ENCODE measurements at places on chromosomes 1 and 21.

DNA sequence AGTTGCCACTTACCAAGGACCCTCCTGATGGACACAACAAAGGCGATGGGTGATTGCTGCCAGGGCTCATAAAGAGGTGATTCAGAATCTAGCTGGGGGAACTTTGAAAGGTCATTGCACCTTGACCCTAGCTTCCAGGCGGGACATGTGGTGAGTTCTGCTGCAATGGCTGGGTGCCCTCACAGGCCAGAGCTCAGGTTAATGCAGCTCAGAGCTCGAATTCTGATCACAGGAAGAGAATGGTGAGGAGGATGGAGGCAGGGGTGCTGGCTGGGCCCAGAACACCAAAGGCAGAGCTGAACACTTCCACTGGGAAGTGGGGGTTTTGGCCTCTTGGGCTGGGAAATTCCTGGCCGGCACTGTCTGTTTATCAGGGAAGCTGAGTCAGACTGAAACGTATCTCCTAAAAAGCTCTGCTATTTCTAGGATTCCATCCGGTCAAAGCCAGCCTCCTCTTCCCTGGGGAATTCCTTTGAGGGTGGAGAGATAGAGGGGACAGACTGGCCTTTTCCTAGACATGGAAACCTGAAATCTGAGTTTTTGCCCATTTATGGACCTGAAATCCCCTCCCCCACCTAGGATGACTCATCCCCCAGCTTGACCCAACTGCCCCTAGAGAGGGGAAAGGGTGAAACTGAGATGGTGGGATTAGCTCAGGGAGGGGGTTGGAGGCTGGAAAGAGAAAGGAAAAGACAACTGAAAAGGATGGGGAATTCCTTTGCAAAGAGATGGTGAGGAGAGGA lies 27.2 kb downstream of the NUAK2 start:
- DNase-seq, result no peak

DNA sequence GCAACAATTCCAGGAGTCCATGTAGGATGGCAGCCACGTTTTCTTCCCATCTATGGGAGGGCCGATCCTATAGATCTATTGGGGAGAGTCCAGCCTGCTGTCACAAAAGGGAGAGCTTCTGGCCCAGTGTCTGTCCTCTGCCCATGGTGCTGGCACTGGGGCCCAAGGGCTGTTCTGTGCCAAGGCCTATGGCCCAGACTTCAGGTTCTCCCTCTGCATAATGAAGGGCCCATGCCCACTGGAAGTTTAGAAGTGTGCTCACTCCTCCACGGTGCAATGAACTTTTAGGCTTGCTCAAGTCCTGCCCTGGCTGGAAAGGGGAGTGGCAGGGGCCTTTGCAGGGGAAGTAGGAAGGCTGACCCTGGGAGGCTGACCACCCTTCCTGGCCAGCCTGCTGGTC lies 44.1 kb upstream of the ATP2B4 start:
- DNase-seq, result no peak

- DNase-seq, result no peak
These were observed 292.4 kb downstream of the PLPP3 start for GRCh38 chr1:56286956-56287355.

GRCh38 chr1:200518524-200518923 lies 102.0 kb downstream of the KIF14 start:
- DNase-seq, result no peak

DNA sequence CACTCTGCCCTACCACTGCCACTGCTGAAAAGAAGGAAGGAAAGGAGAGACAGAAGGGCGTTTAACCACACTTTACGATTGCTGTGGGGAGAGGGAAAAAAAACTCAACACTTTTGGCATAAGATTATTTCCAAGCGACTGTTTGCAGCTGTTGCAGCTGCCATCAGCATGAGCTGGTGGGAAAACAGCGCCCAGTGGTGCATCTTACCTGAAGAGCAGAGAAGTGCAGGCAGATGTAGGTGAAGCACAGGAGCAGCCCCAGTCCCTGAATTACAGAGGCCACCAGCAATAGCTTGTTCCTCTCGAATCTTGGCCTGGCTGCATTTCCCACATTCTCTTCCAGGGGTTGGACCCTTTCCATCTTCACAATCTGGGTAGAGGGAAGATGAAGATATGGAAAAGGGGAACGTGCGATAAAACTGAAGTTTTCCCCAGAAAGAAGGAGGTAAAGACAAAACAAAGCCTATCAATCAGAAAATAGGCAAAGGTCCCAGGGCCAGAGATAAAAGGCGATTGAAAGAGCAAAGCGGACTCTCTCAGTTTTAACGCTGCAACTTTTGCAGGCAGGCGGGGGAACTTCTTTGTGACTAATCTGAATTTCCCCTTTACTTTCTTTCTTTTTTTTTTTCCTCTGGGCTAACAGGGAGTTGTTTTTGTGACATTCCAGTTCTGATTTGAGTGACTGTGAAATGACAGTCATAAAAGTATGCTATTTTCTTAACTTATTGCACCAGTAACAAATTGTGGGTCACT lies at the start of gene TNFSF4:
TSS of gene TNFSF4 (minus strand) at position 516 of the 753 bp plus-strand sequence. CDS start at position 361, 155 bp downstream.
- DNase-seq, result no peak

- DNase-seq, result no peak
These were observed 65.2 kb upstream of the RALGPS2 start for GRCh38 chr1:178659789-178660208.

- no peak for DNase-seq
These were observed 310.4 kb downstream of the KCTD3 start for GRCh38 chr1:215877452-215877951.

GRCh38 chr1:164785841-164786534 lies 227.0 kb downstream of the PBX1 start:
- DNase-seq, result no peak

DNA sequence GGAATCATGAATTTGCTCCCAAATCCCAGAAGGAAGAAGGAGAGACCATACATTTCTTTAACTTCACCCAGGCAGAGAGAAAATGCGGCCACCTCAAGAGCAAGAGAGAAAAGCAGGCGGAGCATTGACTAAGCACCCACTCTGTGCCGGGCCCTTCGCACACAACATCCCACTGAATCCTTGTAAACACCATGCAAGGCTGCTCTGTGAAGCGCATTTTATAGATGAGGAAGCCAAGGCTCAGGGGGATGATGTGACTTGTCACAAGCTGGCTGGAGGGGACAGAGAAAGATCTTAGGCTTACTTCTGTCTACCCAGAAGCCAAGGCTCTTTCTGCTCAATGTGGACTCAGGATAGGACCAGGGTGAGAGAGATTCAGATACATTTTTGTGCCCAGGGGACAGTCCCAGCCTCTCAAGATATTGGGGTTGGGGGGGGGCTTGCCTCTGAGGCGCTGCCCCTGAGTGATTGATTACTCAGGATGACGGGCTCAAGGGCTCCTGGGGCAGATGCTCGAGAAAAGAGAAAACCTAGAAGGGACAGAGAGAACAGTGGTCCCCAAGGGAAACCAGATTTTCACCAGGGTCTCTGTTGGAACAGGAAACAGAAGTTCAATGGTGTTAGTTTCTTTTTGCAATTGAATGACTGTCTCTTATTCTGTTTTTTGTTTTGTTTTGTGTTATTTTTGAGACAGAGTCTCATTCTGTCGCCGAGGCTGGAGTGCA lies 19.5 kb downstream of the PADI2 start:
- DNase-seq, result no peak

DNA sequence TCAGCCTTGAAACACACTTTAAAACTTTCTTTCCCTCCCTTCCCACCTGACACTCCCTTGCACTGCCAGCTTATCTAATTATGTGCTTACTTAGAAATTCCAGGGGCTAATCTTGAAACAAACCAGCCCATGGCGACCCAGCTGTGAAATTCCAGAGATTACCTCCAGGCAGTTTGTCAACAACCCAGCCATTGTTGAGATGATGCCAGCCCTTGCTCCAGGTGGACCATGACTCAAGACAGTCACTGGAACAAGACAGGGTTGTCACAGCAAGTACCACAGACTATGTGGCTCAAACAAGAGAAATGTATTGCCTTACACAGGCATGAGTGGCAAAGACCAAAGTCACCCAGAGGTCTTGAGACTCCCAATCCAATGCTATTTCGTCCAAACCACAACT lies 7.9 kb downstream of the FYB2 start:
- DNase-seq, result no peak

GRCh38 chr1:180946056-180946455 lies 33.4 kb downstream of the KIAA1614 start:
- DNase-seq, result no peak

- DNase-seq, result no peak
These were observed 3.7 kb upstream of the JAM2 start for GRCh38 chr21:25635310-25635709.

DNA sequence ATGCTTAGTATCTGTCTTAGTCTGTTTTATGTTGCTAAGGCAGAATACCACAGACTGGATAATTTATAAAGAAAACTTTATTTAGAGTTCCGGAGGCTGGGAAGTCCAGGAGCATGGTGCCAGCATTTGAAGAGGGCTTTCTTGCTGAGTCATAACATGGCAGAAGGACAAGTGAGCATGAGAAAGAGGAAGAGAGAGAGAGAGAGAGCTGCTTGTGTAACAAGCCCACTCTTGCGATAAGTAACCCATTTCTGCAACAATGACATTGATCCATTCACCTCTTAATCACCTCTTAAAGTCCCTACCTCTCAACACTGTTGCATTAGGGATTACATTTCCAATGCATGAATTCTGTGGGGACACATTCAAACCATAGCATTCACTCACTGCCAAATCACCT lies 11.7 kb upstream of the MYOCOS start:
- no peak for DNase-seq

DNA sequence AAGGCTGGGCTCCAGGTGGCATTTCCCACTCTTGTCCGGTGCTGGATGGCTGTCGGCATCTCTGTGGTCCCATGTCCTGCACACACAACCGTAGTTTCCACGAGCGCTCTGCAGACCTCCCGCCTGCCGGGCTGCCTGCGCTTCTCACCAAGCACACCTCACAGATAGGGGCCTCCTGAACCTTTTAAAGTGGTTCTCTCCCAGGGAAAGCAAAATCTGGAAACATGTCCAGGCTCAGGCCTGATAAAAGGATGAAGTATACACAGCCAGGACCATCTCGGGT lies 46.2 kb downstream of the CAPN9 start:
- no peak for DNase-seq

GRCh38 chr1:95653618-95654017 lies 419.6 kb downstream of the RWDD3 start:
- DNase-seq, result no peak

DNA sequence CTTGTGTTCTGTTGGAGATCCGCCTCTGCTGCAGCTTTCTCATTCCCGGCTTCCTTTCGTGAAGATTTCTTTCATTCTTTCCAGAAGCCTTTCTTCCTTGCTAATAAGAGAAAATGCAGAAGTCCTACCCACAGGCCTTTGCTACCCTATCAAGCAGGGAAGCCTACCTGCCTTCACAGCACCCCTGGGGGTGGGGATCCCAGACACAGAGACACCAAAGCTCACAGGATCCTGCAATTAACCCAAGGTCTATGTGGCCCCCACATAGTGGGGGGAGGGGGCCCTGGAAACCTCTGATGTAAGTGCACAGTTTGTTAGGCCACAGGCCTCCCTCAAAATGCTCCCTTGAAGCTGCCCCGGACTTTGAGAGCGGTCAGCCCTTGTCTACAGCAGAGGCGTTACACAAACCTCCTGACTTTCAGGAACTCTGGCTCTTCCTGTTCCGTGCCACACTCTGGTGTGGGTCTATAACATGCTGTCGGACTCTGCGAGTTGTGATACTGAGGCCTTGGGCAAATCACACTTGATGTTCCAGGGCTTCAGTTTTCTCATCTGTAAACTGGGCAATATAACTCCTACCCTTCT lies 31.2 kb downstream of the NKAIN1 start:
- DNase-seq, result no peak

DNA sequence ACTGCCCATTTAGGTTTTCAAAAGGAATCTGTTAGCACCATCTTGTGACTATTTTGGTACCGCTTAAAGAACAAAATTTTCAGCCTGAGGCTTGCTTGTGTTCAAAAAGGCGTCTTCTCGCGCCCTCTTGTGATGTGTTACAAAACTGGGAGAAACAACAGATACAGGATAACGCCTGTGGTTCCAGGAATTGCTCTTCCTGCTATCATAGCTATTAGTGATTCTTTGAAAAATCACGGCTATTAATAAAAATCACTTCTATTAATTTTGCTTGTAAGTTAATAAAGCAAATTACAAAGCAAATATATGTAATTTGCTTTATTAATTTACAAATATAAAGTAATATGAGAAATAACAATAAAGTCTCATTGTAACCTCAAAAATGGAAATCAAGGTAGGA lies 82.2 kb upstream of the ABCD3 start:
- DNase-seq, result peak; percentile 78

GRCh38 chr1:29728703-29729102 lies 492.4 kb downstream of the PTPRU start:
- no peak for DNase-seq

GRCh38 chr1:57218487-57219079 lies 205.3 kb downstream of the DAB1 start:
- no peak for DNase-seq

DNA sequence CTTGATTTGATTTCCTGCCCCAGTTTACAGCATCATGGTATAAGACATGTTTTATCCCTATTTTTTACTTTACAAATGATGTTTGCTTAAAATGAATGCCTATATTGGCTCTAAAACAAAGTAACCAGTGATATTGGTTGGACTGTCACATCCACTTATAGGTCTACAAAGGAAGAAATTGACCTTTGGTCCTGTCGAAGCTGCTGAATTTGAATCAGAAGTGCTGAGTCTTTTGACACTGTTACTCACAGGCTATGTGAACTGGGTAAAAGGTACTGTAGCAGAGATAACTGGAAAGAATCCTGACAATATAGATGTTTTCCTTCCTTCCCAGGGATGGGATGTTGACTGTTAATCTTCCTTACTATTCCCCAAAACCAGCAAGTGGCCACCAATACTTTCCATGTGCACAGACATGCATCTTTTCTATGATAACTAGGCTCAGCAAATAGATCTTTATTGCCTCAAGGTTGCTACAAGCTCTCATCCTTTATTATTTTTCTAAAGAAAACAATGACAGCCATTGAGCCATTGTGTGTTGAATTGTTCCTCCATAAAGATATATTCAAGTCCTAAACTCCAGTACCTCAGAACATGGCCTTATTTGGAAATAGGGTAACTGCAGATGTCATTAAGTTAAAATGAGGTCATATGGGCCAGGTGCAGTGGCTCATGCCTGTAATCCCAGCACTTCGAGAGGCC lies 175.9 kb upstream of the NR5A2 start:
- no peak for DNase-seq

- DNase-seq, result no peak
These were observed 24.4 kb upstream of the PDXK start for GRCh38 chr21:43694437-43695079.

DNA sequence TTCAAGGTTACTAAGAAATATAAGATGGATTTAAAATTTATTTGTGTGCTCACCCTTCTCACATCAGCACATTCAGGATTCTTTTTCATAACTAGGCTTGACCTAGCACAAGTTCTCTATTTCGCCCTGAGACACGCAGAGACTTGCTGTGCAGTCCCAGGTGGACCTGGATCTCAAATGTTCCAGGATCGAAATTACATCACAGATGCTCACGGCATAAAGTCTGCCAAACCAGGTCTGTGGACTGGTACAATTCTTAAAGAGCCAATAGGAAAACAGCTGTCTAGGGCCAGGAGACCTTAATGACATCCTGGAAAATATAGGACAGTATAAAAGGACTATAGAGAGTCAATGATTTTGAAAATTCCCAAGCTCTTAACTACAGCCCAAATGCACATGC lies 2.2 kb downstream of the PGBD5 start:
- DNase-seq, result no peak
